ENCODE measurements at places on chromosomes 4 and X.

GRCh38 chr4:155759372-155760252, 791 bp downstream of the GUCY1B1 start:
- peak; percentile 15 for DNase-seq

DNA sequence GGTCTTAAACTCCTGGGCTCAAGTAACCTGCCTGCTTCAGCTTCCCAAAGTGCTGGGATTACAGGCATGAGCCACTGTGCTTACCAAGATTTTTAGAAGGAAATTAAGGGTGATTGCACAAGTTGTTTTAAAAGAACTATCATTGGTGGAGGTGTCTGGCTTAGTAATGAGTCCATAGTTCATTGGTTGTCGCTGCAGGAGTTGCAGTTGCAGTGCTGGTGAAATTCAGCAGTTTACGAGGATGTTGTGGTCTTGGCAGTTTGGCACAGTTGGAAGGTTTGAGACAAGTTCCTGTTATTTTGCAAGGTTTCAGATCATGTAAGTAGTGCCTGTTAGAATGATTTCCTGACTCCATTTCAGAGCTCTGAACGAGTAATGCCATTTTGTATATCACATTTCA, 48.1 kb downstream of the RAB40AL start:
- no peak for DNase-seq

DNA sequence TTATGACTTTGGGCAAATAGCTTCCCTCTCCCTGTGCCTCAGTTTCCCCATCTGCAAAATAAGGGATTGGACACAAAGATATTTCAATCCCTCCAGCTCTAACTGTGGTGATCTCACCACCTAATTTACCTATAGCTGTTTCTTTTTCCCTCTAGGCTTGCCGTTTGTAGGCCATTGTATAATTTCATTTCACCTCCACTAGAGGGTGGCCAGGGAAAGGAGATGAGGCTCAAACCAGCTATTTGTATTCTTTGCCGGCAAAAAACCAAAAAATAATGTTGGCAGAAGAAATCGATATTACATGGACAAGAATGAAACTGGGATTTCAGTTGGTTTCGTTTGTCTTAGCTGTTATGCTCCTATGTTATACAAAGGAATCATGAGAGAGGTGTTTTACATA, 36.1 kb upstream of the DOCK11 start:
- DNase-seq, result peak; percentile 48

DNA sequence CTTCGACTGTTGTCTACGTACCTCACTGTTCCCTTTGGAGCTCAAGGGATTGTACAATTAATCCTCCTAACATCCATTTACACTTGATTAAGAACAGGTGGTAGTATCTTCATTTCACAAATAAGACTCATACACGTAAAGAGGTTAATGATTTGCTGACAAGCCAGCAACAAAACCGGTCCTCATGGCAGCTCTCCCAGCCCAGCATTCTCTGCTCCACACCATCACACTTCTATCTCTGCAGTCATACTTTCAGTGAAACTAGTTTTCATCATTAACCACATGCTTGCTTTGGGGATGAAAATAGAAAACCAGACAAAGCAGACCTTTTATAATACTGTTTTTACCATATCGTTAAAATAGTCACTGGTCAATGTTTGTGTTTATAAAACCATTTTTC, 28.7 kb upstream of the CASK start:
- no peak for DNase-seq

DNA sequence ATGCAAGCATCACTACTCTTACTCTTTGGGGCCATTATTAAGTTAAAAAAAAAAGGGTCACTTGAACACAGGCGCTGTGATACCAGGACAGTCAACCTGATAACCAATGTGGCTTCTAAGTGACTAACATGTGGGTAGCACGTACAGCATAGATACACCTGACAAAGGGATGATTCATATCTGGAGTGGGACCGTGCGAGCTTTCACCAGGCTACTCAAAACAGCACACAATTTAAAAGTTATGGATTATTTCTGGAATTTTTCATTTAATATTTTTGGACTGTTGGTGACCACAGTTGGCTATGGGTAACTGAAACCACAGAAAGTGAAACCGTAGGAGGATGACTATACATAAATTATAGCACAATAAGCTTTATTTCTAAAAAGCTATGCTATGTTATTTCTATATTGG, 113.8 kb upstream of the STIM2 start:
- no peak for DNase-seq
